ENCODE measurements at places on chromosomes 2 and 18.

DNA sequence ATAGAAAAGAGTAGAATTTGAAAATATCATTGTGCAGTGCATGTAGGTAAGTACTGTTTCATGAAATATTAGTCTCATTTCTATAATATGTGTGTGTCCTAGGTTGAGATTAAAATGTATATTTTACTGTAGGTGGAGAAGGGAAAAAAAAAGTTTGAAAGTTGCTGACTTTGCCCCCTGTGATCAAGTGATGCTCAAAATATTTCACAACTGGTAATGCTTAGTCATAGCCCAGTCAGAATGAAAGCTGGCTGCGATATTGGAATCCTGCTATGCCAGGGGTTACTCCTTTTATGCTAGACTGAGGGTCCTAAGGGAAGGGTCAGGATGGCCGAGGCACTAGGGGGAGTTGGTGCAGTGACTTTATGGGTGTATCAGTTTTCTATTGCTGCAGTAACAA lies 19.5 kb upstream of the CFAP36 start:
- no peak overlapping the region for H3K4me3 ChIP-seq
- no peaks in the 10 kb centered on the region for H3K4me1 ChIP-seq
- DNase-seq: no peak
- no peaks in the 10 kb centered on the region for H3K27me3 ChIP-seq
- H3K27ac ChIP-seq: no peak overlapping the region

GRCh38 chr2:46163098-46163430 lies 134.1 kb upstream of the EPAS1 start:
- H3K4me1 ChIP-seq: no peaks in the 10 kb centered on the region
- no peak overlapping the region for H3K27ac ChIP-seq
- no peak for DNase-seq
- no peaks in the 10 kb centered on the region for H3K36me3 ChIP-seq

GRCh38 chr18:48838921-48839818 lies 111.6 kb downstream of the SMAD7 start:
- no peak overlapping the region for H3K4me3 ChIP-seq
- H3K27me3 ChIP-seq: no peaks in the 10 kb centered on the region
- H3K36me3 ChIP-seq: no peaks in the 10 kb centered on the region
- H3K4me1 ChIP-seq: no peaks in the 10 kb centered on the region

DNA sequence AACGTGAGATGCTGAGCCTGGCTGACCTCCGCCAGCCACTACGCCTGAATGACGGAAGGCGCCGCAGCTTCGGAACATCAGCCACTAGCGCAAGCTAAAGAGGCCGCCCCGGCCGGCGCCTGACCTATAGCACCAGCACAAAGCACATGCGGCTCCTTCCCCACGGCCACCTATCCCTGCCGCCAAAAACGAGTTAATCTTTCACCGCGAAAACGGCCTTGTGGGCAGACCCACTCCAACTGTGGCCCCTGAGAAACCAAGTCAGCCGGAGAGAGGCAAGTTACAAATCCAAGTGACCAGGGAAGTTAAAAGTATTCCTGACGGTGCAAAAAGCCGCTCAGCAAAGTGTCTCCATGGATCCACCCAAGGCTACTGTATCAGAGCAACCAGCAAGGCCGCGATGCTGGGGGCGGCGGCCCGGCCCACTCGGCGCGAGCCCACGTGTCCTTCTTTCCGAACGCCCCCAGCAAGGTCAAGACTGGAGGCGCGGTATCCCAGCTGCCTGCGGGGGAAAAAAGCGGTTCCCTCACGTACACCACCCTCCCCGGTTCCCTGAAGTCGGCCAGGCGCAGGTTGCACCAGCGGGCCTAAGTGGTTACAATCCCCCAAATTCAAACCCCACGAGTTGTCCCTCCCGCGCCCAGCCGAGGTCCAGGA lies 575 bp downstream of the HSPD1 start:
- peak; percentile 84 for DNase-seq
- peak overlapping the region; percentile 87 for H3K4me3 ChIP-seq
- peaks cover 6% of the 10 kb centered on the region for H3K4me1 ChIP-seq
- H3K27me3 ChIP-seq: no peaks in the 10 kb centered on the region

DNA sequence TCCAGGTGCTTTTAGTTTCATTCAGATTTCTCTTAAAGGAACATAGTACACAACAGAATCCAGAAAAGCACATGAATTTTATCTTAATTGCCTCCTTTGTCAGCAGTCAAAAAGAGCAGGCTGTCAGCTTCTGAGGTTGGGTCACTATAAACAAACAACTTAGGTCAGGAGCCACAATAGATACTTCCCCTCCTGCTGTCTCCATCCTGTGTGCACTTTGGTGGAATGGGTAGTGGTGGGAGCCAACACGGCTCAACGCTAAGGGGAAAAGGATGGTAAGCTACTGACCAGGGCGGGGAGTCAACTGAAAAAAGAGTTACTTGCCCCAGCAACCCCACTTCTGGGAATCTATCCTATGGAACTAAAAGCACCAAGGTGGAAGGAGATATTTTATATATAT lies 121.9 kb downstream of the PAX3 start:
- H3K4me3 ChIP-seq: no peak overlapping the region
- no peaks in the 10 kb centered on the region for H3K4me1 ChIP-seq
- no peaks in the 10 kb centered on the region for H3K36me3 ChIP-seq

DNA sequence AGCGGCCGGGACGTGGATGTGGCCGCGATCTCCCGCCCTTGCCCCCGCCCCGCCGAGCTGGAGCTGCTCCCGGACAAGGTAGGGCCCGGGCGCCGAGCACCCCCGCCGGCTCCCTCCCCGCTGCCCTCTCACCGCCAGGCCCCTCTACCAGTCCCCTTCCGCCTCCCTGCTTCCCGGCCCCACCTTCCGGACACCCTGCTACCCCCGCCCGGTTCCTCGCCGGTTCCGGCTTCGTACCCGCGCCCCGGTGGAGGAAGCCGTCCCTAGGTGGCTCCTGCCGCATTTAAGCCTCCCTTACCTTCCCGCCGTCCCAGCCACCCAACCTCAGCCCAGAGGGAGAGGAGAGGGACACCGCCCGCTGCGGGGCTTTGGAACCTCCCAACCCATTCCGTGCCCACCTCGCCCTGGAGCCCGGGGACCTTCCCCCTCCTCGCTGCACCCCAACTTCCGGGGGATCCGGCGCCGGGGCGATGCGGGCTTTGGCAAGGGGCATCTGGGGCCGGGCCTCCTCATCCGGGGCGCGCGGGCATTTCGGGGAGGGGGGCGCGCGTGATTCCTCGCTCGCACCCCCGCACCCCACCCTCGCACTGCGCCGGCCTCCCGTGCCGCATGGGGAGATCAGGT lies 475 bp downstream of the B3GNT2 start:
- H3K4me3 ChIP-seq: peak overlapping the region; percentile 91
- peak; percentile 85 for DNase-seq
- H3K36me3 ChIP-seq: no peaks in the 10 kb centered on the region
- H3K27me3 ChIP-seq: no peaks in the 10 kb centered on the region
- H3K27ac ChIP-seq: peak overlapping the region; percentile 95

DNA sequence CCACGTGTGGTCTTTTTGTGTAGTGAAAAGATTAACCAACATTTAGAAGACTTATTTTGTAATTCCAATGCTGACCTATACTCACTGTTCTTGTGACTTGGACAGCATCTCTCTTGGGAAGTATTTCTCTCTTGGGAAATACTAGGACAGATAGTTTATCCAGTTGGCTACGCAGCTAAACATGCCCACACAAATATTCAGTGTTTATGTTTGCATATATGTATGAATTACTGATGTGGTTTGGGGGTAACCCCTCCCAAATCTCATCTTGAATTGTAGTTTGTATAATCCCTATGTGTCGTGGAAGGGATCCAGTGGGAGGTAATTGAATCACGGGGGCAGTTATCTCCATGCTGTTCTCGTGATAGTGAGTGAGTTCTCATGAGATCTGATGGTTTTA lies 2062.3 kb upstream of the CELF4 start:
- H3K4me3 ChIP-seq: no peak overlapping the region
- no peak for DNase-seq
- no peaks in the 10 kb centered on the region for H3K36me3 ChIP-seq
- H3K27ac ChIP-seq: no peak overlapping the region

- H3K36me3 ChIP-seq: no peaks in the 10 kb centered on the region
- no peak overlapping the region for H3K4me3 ChIP-seq
- H3K4me1 ChIP-seq: no peaks in the 10 kb centered on the region
- H3K27me3 ChIP-seq: no peaks in the 10 kb centered on the region
- no peak overlapping the region for H3K27ac ChIP-seq
- DNase-seq: no peak
Measured at GRCh38 chr2:185522472-185522871, 216.1 kb upstream of the FSIP2 start.

- no peaks in the 10 kb centered on the region for H3K27me3 ChIP-seq
- no peak overlapping the region for H3K4me3 ChIP-seq
- H3K27ac ChIP-seq: no peak overlapping the region
- no peaks in the 10 kb centered on the region for H3K4me1 ChIP-seq
- DNase-seq: no peak
- H3K36me3 ChIP-seq: no peaks in the 10 kb centered on the region
Measured at GRCh38 chr2:122034777-122035176, 279.3 kb downstream of the TSN start.

DNA sequence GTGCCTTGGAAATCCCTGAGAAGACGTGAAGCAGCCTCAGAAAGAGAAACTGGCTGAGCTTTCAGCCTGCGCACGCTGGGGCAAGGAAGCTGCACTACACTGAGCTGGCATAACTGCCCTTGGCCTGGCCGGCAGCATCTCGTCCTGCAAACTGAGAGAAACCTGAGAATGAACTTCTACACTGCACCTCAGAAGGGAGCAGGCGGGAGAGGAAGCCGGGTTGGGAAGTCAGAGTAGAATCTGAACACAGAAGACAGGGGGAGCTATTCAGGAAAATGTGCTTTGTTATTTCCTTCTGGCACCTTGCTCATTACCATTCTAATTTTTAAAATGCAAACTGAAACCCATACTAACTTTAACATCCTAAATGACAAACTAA lies 70.9 kb downstream of the ZEB2 start:
- H3K4me3 ChIP-seq: no peak overlapping the region
- no peak for DNase-seq
- no peaks in the 10 kb centered on the region for H3K36me3 ChIP-seq
- H3K27ac ChIP-seq: peak overlapping the region; percentile 20
- no peaks in the 10 kb centered on the region for H3K27me3 ChIP-seq

Data from right lobe of liver (tissue), 6 donors.